GM04504 (cell line): ENCODE measurements at places on chromosomes 7 and 10.
A peak's percentile ranks its signal among the peaks of the same experiment; 100 is the strongest.

- DNase-seq, result no peak
Measured at GRCh38 chr10:5043716-5044115, 40.1 kb upstream of the AKR1C2 start.

- no peak for DNase-seq
Measured at GRCh38 chr10:86671985-86672710, 3.8 kb downstream of the LDB3 start.

GRCh38 chr7:76047305-76047810, 442 bp downstream of the STYXL1 start:
- no peak for DNase-seq

DNA sequence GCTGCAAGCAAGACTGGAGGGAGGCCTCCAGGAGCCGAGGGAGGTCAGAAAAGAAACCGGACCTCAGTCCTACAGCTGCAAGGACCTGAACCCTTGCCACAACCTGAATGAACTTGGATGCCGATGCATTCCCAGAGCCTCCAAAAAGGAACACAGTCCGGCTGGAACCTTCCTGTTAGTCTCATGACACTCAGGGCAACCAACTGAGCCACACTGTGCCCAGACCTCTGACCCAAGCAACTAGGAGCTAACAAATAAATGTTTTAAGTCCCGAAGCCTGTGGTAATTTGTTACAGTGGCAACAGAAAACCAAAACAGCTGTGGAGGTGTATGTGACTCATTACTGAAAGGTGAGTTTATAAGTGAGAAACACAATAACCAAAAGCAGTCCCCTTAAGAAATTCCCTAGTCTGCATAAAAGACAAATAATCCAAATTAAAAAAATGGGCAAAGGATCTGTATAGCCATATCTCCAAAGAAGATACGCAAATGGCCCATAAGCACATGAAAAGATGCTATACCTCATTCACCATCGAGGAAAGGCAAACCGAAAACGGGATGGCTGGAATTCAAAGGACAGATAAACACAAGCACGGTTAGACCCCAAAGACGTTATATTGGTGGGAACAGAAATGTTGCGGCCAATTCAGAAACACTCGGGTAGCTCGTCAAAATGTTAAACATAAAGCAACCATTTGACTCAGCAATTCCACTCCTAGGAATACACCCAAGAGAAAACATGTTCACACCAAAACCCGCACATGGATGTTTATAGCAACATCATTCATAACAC, 24.8 kb downstream of the GNA12 start:
- no peak for DNase-seq

DNA sequence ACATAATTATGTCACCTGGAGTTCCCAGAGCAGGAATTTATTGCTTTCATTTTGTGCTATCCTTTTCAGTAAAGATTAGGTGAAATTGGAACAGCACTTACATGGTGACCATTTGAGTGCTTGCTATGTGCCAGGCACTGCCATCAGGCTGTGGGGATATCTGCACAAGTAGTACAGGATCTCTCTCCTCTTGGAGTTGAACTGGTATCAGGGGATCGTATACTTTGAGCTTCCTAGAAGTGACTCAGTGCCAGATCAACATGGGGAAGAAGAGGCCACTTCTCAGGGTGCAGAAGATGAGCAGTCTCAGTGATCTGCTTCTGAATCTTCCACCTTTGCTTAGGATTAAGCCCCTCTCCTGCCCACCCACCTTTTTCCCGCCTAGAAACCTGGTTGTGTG, 29.5 kb downstream of the SGPL1 start:
- no peak for DNase-seq

DNA sequence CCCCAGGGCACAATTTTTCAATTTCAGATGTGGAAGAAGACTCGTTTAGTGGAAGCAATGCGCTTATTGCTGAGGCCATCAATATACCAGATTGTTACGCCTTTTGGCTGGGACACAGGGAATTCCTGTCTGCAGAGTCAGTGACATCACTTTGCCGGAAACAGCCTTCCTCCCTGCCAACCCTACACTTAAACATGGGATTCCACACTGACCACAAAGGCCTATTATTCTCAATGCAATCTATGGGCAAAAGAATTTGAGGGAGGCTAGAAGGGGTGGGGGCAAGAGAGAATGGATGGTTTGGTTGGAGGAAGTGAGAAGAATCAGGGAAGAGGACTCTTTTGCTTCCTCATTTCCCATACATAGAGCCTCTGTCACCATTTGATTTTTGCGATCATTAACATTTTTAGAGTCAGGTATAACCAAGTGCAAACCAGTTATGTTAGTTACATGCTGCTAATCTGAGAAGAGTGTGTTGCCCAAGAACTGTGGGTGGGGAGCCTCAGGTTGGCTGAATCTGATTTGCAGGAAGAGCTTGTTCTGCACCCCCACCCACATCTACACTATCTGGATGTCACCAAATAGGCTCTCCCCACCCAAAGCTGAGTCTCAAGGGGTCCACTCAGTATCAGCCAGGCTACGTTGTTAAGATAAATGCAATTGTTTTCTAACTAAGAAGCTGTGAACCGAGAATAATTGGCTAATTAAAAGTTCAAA, 58.2 kb downstream of the ENTPD1 start:
- DNase-seq, result peak; percentile 43

GRCh38 chr7:91780521-91780920, 100.0 kb downstream of the MTERF1 start:
- DNase-seq, result no peak

DNA sequence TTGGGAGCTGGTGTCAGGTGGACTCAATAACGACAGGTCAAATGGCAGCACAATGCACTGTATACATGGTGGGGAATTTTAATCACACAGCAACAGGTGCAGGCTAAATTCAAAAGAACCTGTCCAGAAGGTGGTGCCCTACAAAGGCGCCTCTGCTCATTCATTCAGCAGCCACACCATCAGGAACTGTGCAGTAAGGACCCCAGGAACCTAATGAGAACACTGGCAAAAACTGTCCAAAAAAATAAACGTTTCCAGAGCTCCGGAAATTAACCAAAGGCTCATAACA, 21.9 kb upstream of the CRYGN start:
- no peak for DNase-seq

- DNase-seq, result no peak
Measured at GRCh38 chr10:117955176-117955575, 91.6 kb downstream of the RAB11FIP2 start.

DNA sequence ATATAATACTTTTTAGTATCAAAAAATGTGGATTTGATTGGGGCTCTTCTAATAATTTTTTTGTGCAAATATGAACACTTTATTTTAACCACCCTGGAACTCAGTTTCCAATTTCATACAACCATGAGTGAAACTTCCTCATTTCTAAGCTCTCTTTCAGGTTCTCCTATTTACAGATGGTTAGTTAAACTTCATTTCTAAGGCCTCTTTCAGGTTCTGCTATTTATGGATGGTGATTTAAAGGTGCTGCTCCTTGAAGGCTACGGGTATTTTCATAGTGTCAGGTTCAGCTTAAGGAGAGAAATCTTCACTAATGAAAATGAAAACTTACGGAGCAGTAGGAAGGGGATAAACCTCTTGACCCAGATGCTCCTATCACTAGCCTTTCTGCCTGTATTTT, 568.3 kb downstream of the KIF20B start:
- DNase-seq, result no peak

GRCh38 chr7:70486977-70487376, 645.0 kb upstream of the GALNT17 start:
- no peak for DNase-seq

DNA sequence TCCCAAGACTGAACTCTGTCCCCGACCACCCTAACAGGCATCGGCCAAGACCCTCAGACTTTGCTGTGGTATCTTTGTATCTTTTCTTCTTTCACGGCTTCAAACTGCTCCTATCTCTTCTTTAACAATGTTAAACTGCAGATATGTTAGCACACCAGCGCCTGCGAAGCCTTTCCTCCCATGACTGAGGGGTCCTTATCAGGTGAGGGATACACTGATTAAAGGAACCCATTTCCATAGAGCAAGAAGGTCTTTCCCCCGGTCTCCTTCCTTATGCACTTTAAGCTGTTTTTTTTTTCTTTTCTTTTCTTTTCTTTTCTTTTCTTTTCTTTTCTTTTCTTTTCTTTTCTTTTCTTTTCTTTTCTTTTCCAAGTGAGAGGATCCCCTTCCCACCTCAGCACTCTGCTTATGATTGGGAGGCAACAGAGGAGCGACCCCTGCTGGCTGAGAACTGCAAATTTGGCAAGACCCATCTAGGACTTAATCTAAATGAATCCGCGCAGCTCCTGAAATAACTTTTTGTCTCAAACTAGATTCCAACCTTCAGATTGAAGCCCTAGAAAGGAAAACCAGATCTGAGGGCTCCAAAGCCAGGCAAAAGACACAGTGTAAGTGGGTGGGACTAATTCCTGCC, 109.9 kb downstream of the ITGB8 start:
- DNase-seq, result no peak

DNA sequence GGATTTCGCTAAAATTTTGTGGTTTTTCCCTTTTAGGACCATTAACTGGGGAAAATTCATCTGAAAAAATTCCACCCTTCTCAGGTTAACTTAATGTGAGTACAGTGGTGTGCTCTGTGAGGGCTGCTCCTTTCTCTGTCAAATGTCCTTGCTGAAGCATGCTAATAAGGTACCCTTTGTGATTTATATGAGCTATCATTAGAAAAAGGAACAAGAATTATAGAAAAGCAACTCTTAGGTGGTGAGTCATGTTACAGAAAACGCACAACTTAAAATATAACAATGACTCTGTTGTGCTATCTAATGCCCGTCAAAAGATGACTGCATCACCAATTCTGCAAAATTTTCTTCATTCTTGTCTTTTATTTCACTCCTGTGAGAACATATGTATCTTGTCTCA, 162.0 kb upstream of the MAGI2 start:
- DNase-seq, result no peak
